ENCODE measurements at places on chromosomes 1 and 21.

DNA sequence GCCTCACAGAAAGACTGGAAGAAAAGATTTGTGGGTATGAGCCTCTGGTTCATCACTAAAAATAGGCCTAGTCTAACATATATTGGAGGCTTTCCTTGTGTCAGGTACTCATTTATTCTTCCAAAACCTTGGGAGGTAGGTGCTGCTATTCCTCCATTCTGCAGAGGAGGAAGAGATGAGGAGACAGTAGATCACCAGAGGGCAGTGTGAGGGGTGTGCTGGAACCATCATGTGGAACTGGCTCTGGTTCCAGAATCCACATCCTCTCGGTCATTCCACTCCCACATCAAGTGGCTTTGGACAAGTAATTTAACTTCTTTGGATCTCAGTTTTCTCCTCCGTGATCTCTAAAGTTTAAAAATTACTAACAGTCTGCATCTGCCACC, 7.4 kb upstream of the INKA2 start:
- DNase-seq: no peak

GRCh38 chr1:187877220-187877619, 1048.5 kb downstream of the PLA2G4A start:
- no peak for DNase-seq

DNA sequence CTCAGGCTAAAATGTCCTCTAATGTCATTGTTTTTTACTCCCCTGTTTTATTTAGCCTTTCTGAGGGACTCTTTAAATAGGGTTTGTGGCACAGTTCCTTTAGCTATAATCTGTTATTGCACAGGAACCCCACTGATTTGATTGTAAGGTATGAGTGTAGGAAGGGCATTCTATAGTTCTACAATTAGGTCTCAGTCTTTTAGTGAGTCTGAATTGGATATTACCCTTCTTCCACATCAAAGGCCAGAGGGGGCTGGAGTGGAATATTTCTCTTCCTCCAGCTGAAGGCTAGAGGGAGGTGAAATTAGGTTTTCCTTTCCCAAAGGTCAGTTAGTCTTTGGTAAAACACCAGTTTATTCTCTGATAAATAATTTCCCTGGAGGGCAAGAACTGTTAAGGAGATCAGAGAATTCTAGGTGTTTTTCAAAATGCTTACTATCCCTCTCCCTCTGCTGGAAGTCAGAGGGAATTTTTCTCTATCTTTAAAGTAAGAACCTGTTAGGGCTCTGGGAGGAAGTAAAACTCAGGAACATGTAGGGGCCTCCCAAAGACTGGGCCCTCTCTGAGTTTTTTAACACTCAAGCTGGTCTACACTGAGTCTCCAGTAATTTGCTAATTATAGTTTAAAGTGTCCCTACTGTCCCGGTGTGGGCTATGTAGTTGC, 176.3 kb upstream of the ZNHIT6 start:
- peak; percentile 44 for DNase-seq

DNA sequence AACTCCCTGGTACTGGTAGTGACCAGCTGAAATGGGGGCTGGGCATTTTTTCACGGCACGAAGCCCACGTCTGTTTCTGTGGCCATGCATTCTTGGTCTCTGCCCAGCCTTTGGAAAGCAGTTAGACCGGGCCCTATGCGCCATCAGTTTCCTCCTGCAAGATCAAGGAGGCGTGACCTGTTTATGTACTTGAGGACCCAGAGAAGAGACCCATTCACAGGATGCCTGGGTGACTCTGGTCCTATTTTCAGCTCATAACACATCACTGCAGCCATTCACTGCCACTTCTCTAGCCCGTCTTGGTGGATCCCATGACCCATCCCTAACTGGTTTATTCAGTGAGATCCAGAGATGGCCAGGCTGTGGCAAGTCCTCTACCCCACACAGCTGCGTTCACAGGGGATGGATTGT, 70.4 kb downstream of the SPSB1 start:
- DNase-seq: no peak

DNA sequence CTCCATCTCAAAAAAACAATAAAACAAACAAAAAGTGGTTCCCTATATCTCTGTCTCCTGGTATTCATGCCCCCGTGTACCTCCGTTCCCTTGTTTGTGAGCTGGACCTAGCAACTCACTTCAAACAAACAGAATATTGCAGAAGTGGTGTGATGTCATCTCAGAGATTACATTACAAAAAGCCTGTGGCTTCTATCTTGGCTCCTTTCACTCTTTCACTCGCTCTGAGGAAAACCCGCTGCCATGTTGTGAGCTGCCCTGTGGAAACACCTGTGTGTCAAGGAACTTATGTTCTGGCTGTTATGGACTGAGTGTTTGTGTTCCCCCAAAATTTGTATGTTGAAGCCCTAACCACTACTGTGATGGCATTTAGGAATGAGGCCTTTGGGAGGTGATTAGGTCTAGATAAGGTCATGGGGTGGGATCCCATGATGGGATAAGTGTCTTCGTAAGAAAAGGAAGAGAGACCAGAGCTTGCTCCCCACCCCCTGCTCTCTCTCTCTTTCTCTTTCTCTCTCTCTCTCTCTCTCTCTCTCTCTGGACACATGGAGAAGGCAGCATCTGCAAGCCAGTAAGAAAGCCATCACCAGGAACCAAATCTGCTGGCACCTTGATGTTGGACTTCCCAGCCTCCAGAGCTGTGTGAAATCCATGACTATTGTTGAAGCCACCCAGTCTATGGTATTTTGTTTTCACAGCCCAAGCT, 7.4 kb upstream of the HYI start:
- no peak for DNase-seq

DNA sequence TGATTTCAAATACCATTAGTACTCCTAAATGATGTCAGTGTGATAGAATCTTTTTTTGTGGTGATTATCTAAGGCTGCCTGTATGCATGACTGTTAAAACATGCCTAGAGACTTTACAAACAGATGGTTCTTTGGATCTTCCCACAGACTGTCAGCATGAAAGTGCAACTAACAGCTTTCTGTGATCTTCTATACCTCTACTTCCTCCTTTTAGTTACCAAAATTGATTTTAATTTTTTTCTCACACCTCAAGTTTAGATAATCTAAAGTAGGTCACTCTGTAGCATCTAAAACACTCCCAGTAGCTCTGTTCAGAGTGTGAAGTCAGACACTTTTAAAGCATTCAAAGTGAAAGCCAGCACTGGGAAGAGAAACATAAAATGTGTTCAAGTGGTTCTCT, 534.5 kb downstream of the PTPRC start:
- DNase-seq: no peak

DNA sequence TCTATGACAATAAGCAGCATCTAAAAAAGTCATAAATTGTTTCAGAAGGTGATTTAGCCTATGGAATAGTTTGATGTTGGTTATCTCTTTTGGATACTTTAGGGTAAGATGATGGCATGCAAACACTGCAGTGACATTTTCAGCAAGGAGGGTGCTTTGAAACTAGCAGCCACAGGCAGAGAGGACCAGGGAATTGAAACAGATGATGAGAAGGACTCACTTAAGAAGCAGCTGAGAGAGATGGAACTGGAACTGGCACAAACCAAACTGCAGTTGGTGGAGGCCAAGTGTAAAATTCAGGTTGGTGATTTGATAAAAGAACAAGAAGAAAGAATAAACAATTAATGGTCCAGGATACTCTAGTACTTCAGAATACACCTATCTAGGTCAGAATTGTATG, 11.2 kb upstream of the CACYBP start:
- no peak for DNase-seq

GRCh38 chr1:68442822-68443556, 6.8 kb downstream of the RPE65 start:
- peak; percentile 68 for DNase-seq

DNA sequence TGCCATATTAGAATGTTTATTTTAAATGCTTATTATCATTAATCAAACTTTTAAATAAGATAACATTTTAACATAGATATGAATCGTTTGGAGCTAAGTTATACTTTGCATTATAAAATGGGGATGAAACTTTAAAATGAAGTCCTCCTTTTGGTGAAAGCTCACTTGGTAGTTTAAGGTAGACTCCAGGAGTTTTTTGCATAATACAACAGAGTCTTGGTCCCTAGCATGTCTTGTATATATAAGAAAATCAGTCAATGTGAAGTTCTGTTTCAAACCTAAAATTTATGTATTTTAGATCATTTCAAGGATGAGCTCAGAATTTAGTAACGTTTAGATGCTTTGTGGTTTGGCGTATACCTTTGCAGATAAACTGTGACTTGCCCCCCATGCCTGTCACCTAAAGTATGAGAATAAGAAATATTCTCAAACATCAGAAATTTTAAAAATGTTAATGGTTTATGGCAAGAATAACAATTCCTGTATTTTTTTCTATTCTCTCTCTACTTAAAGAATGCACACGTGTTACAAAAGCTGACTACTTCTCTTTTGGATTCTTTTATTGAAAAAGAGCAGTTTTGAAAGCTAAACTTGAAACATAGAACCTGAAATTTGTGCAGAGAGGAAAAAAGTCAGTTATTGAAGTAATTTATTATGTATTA, 3.8 kb downstream of the NFIA start:
- DNase-seq: no peak

GRCh38 chr1:206059355-206059915, 6.5 kb downstream of the RHEX start:
- DNase-seq: no peak

GRCh38 chr1:61449410-61449809, 275.5 kb downstream of the TM2D1 start:
- DNase-seq: no peak

GRCh38 chr1:3660704-3661103, 8.4 kb downstream of the TP73 start:
- no peak for DNase-seq

GRCh38 chr1:77594366-77595112, 87.9 kb downstream of the ZZZ3 start:
- DNase-seq: peak; percentile 19

- no peak for DNase-seq
Observed at GRCh38 chr1:149844650-149845255, 54.6 kb upstream of the BOLA1 start.

DNA sequence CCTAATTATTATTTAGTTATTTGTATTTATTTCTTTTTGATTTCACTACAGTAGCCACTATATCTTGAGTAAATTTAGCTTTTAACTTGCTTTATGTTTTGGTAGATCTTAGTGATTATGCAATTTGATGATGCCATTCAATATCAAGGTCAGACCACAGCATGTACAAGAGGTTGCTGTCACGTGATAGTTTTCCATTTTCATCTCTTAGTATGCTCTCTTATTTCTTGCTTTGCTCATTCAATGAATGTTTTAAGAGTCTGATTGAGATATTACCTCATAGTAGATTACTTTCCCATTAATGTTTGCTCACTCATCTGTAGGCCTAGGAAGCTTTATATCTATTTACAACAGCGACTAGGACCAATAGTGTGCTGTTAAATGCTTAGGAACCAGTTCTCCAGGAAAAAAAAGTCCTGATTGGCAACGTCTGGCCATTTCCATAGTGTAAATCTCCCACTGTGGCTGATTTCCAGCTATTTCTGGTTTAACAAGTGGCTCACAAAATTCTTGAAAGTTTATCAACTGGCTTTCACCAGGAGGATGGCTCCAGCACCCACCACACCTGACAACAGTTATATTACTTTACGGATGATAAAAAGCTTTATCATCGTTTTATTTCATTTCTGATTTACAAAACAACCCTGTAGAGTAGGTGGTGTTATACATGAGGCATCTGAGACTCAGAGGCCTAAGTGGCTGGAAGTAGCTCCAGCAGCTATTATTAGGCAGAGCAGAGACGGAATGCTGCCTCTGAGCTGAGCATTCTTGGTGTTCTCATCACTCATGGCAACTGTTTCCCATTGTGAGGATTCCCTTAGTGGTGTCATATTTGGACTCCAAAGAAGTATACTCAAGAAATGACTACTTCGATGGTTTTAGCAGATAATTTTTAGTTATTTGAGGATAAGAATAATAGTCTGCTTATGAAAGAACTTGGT, 235.2 kb downstream of the DISC1 start:
- peak; percentile 80 for DNase-seq

DNA sequence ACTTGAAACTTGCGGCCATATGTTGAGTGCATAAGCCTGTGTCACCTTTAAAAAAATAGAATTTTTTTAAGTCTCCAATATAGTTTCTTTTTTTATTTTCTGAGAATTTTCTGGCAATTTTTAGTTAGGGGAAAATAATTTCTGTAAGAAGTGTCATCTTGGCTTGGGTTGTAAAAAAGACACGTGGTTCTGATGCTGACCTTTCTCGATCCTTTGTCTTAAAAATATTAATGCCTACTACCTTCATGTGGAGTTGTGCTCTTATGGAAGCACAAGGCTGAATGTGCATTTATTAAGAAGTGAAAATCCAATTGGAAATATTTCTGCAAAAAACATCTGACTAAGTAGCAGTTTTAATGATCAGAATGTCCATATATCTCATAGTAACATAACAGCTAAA, 3.5 kb downstream of the ELAVL4 start:
- DNase-seq: no peak

DNA sequence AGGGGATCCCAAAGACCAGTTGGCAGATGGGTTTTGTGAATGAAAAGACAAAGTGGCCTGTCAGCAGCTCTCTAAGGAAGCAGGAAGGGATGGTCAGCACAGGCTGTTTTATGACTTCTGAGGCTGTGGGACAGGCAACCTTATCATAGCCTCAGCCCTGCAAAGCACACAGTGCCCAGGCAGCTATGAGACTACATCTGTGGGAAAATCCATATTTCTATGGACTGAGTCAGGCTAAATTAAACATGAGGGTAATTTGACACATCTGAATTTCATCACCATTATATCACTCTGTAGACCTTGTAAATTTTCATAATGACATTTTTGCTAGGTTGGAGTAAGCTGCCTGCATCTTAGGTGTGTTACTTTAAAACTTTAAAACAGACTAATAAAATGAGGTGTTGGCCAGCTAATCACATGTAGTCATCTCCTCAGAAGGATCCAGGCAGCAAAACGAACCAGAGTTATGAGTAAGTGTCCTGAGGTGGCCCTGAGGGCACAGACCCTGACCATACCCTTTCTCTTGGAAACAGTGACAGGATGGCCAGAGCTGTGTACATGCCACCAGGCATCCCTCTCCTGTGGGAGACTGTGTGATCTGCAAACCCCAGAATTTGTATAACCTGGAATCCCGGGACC, 14.6 kb downstream of the NGF start:
- DNase-seq: peak; percentile 41

- DNase-seq: no peak
Observed at GRCh38 chr1:228279011-228279721, 71.3 kb downstream of the OBSCN start.

- DNase-seq: no peak
Observed at GRCh38 chr1:202049129-202049528, 38.7 kb downstream of the ELF3 start.

Data from fibroblast of lung (primary cell).